Foreskin keratinocyte (primary cell): ENCODE measurements at places on chromosomes 2 and 18.

- no peak for DNase-seq
Observed at GRCh38 chr2:57947398-57947797, 99.2 kb upstream of the VRK2 start.

DNA sequence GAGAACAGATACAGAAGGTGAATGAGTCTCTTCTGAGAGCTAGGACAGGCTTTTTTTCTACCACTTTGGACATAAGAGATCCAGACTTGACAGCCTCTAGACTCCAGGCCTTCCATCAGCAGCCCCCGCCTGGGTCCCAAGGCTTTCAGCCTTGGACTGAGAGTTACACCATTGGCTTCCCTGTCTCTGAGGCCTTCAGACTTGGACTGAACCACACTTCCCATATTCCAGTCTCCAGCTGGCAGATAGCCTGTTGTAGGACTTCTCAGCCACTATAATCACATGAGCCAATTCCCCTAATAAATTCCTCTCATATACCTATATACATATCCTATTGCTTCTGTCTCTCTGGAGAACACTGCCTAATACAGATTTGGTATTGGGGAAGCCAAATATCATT is 128.2 kb downstream of the MCFD2 start:
- DNase-seq, result no peak

GRCh38 chr2:186884587-186884986 is 35.6 kb upstream of the ZSWIM2 start:
- DNase-seq, result no peak

DNA sequence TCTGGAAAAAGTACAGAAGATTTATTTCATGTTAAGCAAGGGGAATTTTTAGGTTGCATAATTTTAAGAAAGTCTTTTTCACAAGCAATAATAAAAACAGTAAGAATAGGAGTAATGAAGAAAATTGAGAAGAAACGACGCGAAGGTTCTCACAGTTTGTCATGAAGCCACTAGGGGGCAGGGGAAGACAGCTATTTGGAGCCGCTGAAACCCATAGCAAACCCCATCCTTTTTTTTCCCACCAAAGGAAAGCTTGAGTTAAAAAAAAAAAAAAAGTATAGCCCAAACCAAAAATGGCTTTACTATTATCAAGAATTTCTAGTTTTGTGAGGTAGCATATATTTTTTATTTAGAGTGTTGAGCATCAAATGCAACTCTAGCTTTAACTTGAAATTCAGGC is 300.9 kb downstream of the PHLPP1 start:
- DNase-seq, result peak; percentile 7

DNA sequence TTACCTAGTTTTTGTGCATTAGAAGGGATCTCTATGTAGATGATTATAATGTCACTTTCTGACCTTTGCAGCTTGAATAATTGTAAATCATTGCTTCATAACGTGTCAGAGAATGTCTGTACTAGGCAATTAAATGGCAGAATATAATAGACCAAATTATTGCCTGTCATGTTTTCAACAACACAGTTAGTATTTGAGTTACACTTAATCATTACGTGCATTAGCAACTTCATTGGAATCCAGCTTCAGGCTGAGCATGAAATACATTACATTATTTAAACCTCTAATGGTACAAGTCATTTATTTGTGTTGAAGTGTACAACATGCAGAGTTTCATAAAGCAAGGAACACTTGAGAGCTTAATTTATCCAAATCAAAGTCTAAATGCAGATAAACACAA is 48.0 kb downstream of the ZNF407 start:
- peak; percentile 16 for DNase-seq

GRCh38 chr2:26312471-26312870 is 33.5 kb upstream of the SELENOI start:
- peak; percentile 80 for DNase-seq

- DNase-seq, result peak; percentile 99
Observed at GRCh38 chr18:12741351-12741750, 38.5 kb downstream of the PSMG2 start.

- no peak for DNase-seq
Observed at GRCh38 chr2:31087491-31087890, 50.7 kb downstream of the GALNT14 start.

DNA sequence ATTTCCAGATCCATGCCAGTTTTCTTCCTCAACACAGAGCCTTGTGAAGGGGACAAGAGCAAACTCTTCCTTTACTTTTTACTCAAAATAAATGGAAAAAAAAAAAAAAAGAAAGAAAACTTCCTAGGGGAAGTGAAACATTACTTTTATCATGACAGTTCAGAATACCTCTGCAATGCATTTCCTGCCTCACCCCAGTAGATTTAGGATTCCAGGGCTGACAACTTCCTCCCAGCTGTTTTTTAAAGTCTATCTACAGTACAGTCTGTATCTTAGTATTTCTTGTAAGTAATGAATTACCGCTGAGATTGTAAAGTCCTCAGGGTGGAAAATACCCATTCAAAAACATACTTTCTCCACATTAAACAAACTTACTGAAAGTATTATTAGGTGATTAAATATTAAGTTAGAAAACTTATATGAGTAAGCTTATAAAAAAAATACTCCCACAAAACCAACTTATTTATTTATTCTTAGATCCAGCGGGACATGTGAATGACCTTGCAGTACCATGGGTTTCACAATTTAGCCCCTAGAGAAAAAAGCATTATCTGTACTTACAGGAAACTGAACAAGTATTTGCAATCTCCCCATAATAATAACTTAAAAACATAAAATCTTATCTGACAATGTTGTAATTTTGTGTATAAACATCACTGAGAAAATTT is 117.7 kb downstream of the RBMS1 start:
- no peak for DNase-seq

- DNase-seq, result peak; percentile 84
Observed at GRCh38 chr18:43661570-43661969, 384.3 kb upstream of the SYT4 start.

DNA sequence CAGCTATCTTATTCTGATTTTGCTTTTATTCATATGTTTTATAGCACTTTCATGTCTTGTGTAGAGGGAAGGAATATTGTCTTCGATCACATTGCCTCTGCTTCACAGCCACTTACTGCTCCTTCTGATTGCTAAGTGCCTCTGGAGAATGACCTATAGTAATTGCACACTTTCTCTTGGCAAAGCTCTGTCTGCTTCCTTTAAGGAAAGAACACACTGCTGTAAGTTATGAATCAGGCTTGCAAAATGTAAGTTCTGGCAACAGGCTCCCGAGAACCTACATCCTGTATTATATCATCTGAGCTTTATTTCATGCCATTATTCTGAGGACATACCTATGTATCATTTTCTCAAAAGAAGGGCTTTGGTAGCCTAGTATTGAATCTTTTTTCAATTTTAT is 170.7 kb downstream of the ZNF804A start:
- DNase-seq, result no peak

- DNase-seq, result no peak
Observed at GRCh38 chr2:136360790-136361189, 242.8 kb upstream of the CXCR4 start.

DNA sequence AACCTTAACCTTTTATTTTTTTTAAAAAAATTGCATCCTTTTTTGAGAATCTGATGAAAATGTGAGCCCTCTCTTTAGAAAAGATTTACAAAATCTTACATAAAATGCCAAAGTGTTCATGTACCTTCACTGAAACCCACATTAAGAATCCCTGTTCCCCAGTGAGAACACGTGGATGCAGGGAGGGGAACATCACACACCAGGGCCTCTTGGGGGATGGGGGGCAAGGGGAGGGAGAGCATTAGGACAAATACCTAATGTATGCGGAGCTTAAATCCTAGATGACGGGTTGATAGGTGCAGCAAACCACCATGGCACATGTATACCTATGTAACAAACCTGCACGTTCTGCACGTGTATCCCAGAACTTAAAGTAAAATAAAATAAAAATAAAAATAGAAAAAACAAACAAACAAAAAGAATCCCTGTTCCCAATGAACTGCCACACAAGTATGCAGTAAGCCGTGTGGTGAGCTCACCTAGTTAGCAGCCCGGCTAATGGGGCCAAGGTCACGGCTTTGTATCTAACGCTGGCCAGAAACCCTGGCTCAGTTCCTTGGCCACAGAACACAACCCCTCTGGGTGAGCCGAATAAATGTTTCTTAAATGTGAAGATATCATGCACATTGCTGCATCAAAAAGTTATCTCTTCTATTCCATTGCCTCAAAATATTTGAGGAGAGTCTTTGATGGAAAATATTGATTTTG is 41.4 kb downstream of the CHST9 start:
- DNase-seq, result no peak

- no peak for DNase-seq
Observed at GRCh38 chr2:240846873-240847595, 21.6 kb upstream of the AGXT start.

DNA sequence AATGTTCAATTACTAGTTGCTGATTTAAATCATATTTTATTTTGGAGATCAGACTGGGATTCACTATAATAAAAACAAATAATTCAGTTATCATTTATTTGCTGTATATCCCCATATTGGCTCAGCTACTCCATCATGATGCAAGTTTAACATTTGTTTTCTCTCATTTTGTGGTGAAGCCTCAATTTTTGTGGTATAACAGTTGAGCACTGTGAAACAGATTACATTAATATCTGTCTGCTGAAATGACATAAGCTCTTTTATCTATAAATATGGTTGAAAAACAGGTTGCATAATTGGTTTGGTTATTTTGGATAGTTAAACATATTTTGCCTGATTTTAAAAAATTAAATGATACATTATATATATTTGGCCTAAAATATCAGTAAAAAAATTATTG is 67.7 kb downstream of the DPP4 start:
- DNase-seq, result no peak

GRCh38 chr18:51867767-51868166 is 472.2 kb upstream of the DCC start:
- no peak for DNase-seq

DNA sequence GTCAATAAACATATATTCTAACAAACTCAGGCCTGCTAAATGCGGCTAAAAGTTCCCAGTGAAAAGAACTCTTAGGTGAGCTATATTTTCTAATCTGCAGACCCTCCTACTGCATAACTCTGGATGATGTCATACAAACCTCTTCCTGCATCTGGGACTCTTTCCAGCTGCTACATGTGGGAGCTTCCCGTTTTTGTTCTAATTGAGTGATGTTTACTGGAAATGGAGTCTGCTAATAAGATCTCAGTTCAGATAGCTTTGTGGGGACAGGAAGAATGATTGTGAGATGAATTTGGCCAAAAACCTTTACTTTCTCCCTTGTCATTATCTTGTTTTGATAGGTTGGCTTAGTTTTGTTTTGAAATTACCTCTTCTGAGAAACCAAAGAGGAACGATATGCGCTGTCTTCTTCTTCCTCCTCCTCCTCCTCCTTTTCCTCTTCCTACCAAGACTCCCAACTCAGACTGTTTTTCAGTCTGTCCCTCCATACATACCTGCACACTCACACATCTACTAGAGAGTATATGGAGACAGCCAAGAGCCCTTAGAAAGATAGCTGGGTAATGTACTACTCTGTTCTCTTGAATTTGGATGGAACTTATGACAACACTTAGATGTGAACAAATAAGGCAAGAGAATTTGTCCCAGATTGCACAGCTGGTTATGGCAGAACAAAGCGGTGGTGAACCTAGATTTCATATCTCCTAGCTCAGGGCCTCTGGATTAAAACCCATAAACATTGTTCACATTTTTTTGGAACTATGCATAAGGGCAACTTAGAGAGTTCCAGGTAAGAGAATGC is 39.8 kb upstream of the AAK1 start:
- peak; percentile 78 for DNase-seq

- DNase-seq, result no peak
Observed at GRCh38 chr18:32270341-32270740, 80.5 kb downstream of the MEP1B start.

GRCh38 chr18:76368976-76369375 is 126.1 kb downstream of the ZNF516 start:
- no peak for DNase-seq
